ENCODE measurements at places on chromosomes 1 and 21.

- DNase-seq, result peak; percentile 29
These were observed 1.8 kb upstream of the FCRL6 start for GRCh38 chr1:159800177-159800930.

GRCh38 chr21:21158376-21158918, 160.2 kb downstream of the NCAM2 start:
- DNase-seq, result no peak

GRCh38 chr1:66296370-66296769, 237.6 kb upstream of the SGIP1 start:
- DNase-seq, result no peak

DNA sequence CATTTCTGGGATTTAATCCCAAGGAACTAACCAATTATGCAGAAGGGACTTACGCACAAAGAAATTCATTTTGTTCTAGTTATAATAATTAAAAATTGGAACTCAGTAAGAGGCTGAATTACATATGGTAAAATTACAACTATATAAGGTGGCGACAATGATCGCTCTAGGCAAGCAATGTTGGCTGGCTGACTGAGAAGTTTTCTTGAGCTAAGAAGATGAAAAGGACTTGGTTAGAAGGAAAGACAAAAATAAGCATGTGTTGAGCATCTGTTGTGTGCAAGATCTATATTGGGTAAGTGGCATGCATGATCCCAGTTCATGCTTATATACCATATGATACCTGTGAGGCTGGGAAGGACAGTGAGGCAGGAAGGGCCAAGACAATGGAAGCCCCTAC, 80.8 kb downstream of the FCRL5 start:
- no peak for DNase-seq

GRCh38 chr1:41353744-41354143, 7.5 kb upstream of the FOXO6 start:
- DNase-seq, result no peak

- no peak for DNase-seq
These were observed 52.7 kb downstream of the NPHP4 start for GRCh38 chr1:5939271-5940170.

DNA sequence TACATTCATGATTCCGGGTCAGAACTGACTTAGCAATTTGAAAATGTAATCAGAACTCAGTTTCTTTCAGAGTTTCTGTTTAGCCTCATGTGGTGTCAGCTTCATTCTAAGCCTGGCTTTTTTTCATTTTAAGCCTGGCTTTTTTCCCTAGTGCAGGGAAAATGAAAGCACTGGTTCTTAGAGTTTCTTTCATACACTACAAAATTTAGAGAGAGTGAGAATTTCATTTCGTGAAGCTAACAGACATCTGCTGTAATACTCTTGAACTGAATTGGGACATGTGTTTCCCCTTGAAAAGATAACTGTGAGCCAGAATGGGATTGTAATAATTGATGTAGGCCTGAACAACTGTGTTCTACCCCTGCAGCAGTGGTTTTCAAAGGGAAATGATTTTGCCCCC, 95.3 kb upstream of the KIAA0040 start:
- DNase-seq, result no peak

DNA sequence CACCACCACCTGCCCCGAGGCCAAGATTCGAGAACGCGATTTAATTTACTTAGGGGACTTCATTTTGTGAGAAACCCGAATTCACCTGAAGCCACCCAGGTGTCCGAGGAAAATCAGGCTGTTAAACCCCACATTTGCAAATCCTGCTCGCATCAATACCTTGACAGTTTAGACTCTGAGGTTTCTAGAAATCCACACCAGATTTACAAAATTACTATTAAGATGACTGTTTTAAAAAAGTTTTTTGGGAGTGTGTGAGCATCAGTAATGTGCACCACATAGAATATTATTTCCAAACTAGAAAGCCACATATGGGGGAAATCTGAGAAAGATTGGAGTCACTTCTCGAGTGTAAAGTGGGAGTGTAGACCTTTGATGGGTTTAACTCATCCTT, 685 bp downstream of the RIMKLA start:
- DNase-seq, result no peak

DNA sequence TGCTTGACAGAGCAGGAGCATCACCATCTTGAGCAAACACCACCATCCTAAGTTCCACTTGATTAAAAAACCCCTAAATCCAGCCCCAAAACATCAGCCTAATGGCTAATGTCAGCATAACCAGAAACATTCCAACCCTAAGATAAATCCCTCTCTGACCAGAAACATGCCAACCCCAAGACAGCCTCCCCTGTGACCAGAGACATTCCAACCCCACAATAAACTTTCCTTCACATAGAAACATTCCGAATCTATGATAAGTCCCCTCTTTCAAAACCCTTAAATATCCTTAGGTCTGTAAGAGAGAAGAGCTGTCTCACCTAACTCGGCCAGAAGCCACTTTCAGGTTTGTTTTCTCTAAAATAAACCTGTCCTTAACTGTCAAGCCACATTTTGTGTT, 17.4 kb upstream of the SLC2A5 start:
- DNase-seq, result no peak

- DNase-seq, result no peak
These were observed 33.6 kb upstream of the KDM4A start for GRCh38 chr1:43616383-43616782.

DNA sequence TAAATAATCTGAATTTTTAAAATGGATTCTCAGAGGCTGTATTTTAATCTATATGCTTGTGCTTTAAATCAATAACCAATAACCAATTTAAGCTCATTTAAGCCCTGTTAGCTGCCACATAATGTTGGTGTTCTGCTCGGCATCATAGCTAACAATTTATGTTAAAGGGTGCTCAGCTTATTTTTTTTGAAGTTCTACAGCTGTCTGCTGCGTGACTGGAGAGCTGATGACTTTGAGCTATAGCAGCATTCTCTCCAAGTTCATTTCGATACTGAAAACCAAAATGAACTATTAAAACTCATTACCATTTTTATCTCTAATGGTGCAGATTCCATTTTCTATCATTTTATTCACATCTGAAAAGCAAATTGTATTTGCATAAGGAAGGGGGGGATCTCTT, 357.8 kb downstream of the AJAP1 start:
- DNase-seq, result no peak

- DNase-seq, result no peak
These were observed 1004.2 kb downstream of the TTLL7 start for GRCh38 chr1:82994616-82995263.

DNA sequence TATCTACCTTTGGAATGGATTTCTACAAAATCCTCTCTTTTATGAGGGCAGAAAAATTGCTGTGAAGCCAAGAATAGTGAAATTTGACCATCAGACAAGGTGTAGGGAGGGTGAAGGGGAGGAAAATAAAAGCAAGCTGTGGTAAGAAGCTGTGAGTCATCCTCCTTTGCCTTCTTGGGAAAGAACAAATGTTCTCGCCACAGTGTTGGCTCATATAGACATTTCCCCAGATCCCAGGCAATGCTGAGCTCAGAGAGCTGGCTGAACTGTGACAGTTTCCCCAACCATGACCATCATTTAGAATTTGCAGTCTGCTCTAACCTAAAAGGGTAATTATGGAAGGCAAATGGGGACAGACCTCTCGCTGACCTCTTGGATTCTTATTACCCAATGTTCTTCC, 235.4 kb downstream of the PBX1 start:
- DNase-seq, result no peak

All from activated T-cell treated with anti-CD3 and anti-CD28 coated beads, Interleukin-2, amount 50 U/mL, for 48 hours (primary cell).